ENCODE measurements at places on chromosomes 6 and 20.

DNA sequence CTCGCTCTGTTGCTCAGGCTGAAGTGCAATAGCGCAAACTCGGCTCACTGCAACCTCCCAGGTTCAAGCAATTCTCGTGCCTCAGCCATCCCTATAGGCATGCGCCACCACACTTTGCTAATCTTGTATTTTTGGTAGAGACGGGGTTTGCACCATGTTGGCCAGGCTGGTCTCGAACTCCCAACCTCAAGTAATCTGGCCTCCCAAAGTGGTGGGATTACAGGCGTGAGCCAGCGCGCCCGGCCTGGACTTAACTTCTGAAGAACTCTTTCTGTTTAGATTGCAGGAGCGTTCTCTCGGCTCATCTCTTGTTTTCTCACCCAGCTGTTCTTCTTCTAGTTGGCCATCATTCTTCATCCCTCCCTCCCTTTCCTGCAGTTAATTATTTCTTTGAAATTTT lies 30.3 kb downstream of the GTF2H5 start:
- no peak for DNase-seq

- peak; percentile 22 for DNase-seq
These were observed 274.9 kb downstream of the UTRN start for GRCh38 chr6:144559865-144560593.

- no peak for DNase-seq
These were observed 237.8 kb downstream of the SYNE1 start for GRCh38 chr6:152399399-152399798.

DNA sequence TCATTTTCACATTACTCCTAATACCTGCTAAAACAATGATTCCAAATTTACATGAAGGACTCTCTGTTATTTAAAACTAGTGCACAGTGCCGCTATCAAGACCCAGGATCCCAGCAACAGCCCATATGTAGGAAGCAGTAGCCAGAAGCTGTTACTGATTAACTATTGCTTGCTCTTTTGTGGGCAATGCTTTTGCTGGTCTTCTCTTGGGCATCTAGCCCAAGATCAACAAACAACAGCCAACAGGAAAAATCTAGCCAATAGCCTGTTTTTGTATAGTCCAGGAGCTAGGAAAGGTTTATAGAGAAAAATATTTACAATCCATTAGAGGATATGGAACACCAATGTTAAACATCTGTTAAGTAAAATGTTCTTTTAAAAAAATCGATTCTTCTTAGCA lies 22.1 kb upstream of the TENT5A start:
- DNase-seq, result no peak

DNA sequence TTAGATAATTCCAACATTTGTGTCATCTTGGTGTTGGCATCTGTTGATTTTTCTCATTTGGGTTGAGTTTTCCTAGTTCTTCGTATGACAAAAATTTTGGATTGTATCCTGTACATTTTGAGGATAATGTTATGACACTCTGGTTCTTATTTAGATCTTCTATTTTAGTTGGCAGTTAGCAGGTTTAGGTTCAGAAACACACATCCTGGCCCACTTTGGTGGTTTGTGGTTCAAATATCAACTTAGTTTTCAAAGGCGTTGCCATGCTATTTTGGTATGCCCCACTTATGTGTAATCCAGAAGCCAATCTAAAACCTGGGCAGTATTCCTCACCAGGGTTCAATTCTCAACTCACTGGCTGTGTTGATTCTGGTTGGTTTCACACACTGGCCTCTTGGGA lies 68.2 kb downstream of the NOX3 start:
- no peak for DNase-seq

- no peak for DNase-seq
These were observed 2.1 kb downstream of the MCUR1 start for GRCh38 chr6:13812359-13812642.

- DNase-seq, result no peak
These were observed 14.3 kb upstream of the TRPC4AP start for GRCh38 chr20:35106827-35107380.

GRCh38 chr6:53702316-53702715 lies 36.8 kb upstream of the KLHL31 start:
- no peak for DNase-seq

- DNase-seq, result no peak
These were observed 60.5 kb downstream of the FNDC1 start for GRCh38 chr6:159229651-159230051.

DNA sequence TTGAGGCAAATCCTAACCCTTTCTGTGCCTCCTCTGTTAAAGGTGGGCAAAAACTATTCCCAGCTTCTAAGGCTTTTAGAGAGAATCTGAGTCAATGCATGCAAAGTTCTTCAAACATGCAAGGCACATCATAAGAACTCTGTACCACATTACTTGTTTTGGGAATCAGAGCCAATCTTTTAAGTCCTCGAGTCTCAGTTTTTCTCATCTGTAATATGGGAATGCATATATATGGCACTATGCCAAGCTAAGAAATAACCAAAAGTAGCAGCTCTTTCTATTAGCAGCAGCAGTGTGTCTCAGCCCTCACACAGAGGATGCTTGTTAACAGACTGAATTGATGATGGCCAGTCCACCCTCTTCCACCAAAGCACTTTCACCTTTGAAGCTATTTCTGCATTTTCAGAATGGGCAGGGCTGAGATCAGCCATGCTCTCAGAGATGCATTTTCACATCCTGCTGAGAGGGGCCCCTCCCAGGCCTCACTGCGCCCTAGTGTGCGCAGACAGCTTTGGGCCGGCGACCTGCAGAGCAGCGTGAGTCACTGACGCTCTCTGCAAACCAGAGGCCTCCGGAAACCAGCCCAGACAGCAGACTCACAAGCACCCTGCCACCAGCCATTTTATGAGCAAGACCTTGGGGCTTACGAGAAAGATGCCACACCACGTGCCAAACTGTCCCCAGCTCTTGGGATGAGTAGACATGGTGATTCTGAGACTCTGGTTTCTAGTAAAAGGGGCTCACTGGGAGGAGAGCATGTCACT lies 138.0 kb downstream of the NFATC2 start:
- DNase-seq, result peak; percentile 84

- no peak for DNase-seq
These were observed 65.0 kb upstream of the SIRPA start for GRCh38 chr20:1830240-1830639.

DNA sequence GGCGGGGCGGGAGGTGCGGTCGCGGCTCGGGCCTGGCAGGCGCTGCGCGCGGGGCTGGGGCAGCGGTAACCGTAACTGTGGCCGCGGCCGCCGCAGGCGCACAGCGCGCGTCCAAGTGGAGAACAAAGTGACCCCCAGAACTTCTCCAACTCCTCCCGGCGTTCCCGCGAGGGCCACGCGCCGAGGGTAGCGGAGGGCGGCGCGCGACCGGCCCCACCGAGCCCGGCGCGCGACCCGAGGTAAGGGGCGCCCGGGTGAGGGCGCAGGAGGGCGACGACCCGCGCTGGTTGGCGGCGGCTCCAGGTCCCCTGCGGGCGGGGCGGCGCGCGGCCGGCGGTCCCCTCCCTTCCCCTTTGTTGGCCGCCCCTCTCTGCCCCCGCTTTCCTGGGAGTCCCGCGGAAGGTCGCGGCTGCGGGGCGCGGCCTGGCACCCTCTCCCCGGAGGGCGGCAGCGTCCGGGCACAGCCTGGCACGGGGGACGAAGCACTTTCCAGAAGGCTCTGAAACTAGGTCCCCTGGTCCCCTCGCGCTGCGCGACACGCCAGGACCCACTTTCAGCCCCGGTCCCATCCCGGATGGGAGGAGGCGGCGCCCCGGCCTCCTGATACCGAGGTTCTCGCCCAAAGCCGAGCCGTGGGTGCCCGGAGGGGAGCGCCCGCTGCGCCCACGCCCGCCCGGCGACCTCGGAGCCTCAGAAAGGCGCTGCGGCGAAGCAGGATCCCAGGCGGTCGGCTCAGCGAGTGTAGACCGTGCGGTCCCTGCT lies at the start of gene TIAM2:
TSS of gene TIAM2 (plus strand) at position 62 of the 762 bp plus-strand sequence. CDS start 133,909 bp downstream, outside the sequence.
- peak; percentile 19 for DNase-seq

Data from stimulated activated CD4-positive, alpha-beta T cell treated with anti-CD3 and anti-CD28 coated beads, Interleukin-4, amount 100 ng/mL, for 48 hours (primary cell).